ENCODE measurements at places on chromosomes 6 and 20. TPM values are rescaled to one million over a fixed set of nuclear protein-coding genes. Genes with fewer than 3 reads are reported as not detected.

Gene PBOV1
- total RNA-seq: not detected

Gene PRDM13
- 0.88 TPM for total RNA-seq

Gene UCKL1
- 31.3 TPM for total RNA-seq

Gene OSER1
- total RNA-seq: 53.3 TPM

Gene PXDC1
- total RNA-seq: 18.1 TPM

Gene CDC40
- total RNA-seq: 7.9 TPM

Gene MOG
- total RNA-seq: not detected

Gene C20orf202
- 0.22 TPM for total RNA-seq

Gene NDUFAF5
- 33.8 TPM for total RNA-seq

Gene SCUBE3
- 0.05 TPM for total RNA-seq

Gene HFE
- total RNA-seq: 14.6 TPM

Gene BIRC7
- 2.3 TPM for total RNA-seq

Gene NNAT
- not detected for total RNA-seq

Gene TFAP2B
- not detected for total RNA-seq

Gene COQ3
- total RNA-seq: 12.6 TPM

Gene GSTA3
- total RNA-seq: not detected

Gene RSPH3
- total RNA-seq: 5.2 TPM

Gene SEL1L2
- total RNA-seq: not detected

Gene TEAD3
- total RNA-seq: 7.9 TPM

Gene ELOVL4
- total RNA-seq: 1.6 TPM

Gene SLC52A3
- total RNA-seq: 0.57 TPM

Gene EYA2
- total RNA-seq: 2.5 TPM

Gene DZANK1
- 2.5 TPM for total RNA-seq

Gene NOX3
- not detected for total RNA-seq

Gene SEC63
- 22.8 TPM for total RNA-seq

Gene OR2H1
- not detected for total RNA-seq

Gene TREM2
- not detected for total RNA-seq

Data from A549 treated with Mapracorat at 1 μM for 4 hours (cell line).